ENCODE measurements at places on chromosomes 2 and 18.

- DNase-seq, result no peak
Measured at GRCh38 chr2:210635257-210635656, 78.9 kb downstream of the CPS1 start.

DNA sequence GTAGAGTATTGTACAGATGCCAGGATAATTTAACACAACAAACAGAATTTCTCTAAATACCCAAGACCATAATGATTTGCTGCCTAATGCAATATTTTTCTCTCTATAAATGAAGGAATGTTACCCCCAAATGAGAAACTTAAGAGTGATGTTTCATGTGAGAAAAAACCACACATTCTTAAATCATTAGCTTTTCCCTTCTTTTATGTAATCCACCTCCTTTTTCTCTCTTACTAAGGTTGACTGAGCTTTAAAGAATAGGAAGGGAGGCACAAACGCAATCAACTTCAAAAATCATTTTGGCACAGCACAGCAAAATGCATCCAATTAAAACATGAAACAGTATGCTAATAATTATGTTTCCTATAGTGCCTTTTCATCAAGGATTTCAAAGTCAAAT lies 698.1 kb upstream of the CDH2 start:
- DNase-seq, result no peak

GRCh38 chr2:217204358-217204757 lies 344.5 kb upstream of the TNP1 start:
- no peak for DNase-seq

GRCh38 chr2:214201892-214202291 lies 209.0 kb upstream of the VWC2L start:
- DNase-seq, result no peak

DNA sequence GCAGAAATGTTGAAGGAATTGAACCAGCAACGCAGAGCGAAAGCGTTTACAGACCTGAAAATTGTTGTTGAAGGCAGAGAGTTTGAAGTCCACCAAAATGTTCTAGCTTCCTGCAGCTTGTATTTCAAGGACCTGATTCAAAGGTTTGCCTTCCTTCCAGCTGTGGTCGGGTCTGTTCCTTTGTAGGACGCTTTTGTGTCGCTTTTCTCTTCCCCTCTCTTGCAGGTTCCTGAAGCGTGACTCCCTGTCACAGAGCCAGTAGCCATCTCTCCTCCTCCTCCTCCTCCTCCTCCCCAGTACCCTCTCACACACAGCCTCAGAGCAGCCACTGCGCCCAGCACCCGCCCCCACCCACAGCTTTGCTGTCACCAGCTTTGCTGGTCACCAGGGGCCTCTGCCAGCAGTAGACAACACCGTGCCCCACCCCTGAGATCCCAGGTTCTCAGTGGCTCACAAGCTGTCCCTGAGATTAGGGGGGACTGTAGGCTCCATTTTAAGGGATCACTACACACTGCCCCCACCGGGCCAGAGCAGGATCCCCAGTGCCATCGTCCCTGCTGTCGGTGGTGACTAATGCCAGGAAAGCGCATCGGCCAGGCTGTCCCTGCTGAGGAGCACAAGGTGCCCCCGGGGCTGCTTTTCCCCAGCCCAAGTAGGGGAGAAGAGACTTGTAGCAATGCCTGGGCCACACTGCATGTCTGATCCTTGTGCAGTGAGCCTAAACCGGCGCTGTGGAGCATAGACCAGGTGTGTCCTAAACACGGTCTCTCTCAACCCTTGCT lies 242.3 kb downstream of the ATAD2B start:
- DNase-seq, result no peak

DNA sequence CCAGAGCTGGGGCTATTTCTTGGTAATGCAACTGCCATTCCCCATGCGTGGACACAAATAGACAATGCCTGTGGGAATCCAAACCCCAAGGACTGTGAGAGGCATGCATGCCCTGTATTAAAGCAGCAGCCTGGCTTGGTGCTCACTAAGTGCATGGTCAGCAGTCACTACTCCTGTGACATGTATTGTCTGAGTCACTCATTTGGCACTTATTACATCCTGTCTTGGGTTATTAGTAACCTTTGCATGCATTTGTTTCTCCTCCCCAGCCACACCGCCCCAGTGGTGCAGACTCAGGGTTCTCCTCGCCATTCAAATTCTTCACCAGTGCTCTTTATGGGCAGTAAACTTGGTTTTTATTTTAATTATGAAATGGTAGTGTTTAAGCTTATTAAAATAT lies 30.2 kb downstream of the PRKCE start:
- no peak for DNase-seq

- DNase-seq, result no peak
Measured at GRCh38 chr2:204860274-204860673, 315.0 kb downstream of the PARD3B start.

DNA sequence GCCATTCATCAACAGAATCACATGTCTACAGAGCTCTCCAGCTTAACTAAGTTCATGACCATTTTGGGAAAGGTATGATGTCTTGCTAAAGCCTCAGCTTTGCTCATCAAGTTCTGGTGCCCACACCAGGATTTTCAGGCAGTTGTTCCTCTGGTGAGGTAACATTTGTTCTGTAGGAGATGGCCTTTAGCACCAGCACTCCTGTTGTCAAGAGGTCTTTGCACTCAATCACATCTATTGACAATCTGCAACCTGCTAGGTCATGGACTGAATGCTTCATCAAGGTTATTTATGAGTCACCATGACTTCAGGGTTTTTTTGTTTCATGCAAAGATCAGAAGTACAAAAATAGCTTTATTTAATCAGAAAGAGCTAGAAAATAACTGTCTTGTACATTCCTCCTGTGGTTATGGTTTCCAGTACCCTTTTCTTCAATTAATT lies 36.6 kb upstream of the VIT start:
- DNase-seq, result no peak

- DNase-seq, result no peak
Measured at GRCh38 chr2:38421274-38422056, 44.4 kb upstream of the ATL2 start.

- no peak for DNase-seq
Measured at GRCh38 chr2:148643421-148643820, 1.1 kb upstream of the EPC2 start.

DNA sequence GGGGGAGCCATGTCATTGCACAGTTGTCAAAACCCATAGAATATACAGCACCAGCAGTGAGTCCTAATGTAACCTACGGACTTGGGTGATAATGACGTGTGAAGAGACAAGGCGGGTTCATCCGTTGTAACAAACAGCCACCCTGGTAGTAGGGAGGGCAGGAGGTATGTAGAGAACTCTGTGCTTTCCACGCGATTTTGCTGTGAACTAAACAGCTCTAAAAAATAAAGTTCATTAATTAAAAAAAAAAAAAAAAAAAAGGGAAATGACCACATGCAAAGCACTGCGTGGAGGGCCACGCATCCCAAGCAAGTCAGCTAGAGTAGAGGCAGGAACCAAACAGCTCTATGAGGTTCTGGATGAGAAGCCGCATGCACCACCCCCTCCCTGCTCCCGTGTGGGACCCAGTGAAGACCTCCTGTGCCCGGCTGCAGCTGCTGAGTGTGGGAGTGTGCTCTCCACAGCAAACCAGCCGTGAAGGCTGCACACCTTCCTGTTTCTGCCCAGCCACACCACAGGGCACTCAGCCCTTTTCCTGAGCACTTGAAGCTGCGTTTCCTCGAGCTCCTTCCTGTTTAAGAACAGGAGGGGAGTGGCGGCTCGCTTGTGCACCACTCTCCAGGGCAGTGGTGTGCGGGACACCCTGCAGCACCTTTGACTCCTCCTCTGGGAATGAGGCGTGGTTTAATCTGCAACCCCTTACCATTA lies 65.6 kb downstream of the ODC1 start:
- no peak for DNase-seq

- DNase-seq, result no peak
Measured at GRCh38 chr18:67194886-67195285, 321.6 kb downstream of the DSEL start.

- DNase-seq, result no peak
Measured at GRCh38 chr2:193868132-193868531, 1673.4 kb upstream of the TMEFF2 start.

DNA sequence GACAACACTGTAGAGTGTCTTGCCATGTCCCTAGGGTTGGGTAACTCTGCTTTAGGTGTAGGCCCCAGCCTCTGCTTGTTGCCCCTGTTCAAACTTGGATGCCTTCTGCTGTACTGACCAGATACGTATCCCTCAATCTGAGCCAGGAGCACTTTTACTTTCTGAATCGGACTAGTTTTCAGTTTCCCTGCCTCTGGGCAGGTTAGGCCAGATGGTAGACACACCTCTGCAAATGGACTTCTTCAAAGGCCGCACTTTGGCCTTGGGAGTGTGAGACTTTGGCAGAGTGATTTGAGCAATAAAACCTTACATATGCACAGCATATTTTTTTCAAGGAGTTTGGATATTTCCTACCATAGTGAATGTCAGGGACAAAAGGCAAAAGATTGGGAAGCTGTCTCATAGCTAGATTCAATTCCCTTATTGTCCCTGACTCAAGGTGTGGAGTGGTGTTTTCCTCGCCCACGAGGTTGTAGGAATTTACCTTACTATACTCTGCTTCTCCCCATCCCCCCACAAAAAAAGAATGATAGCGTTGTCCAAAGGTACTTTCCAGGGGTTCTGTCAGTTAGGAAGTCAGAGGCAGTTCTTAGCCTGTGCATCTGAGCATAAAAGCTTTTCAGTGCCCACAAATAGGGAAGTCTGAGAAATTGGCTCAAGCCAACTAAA lies 15.3 kb upstream of the PARD3B start:
- DNase-seq, result no peak

GRCh38 chr2:148451046-148451445 lies 193.5 kb upstream of the EPC2 start:
- DNase-seq, result no peak

DNA sequence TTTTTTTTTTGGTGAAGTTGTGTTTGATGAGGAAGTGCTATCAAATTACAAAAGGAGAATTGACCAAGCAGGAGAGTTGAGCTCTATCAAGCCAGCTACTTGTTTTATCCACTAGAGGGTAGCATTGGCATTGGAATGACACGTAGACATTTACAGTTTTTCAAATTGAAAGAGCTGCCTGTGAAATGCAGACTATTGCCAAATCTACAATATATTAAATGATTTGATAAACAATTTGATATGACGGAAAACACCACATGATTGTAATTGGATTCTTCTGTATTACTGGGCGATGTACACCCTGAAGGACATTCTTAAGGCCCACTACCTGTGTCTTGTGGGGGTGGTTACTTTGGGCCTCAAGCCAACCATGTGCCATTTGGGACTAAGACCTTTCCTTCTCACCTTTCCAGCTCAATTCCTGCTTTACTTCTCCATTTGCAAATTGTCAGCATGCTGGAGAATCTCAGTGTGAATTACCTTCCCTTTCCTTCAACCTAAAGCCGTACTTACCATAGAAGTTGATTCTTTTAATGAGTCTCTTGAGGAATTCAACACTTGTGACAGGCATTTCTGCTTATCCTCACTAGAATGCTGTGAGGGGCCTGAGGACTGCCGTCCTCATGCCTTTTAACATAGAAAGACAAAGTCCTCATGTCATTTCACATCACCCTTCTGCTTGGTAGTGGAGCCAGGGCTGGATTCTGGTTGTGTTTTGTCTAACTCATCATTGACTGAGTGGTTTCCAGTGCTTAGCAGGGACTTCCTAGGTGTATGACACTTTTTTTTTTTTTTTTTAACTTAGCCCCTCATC lies 134.8 kb upstream of the THUMPD2 start:
- no peak for DNase-seq

GRCh38 chr2:191266201-191266600 lies 21.0 kb downstream of the MYO1B start:
- DNase-seq, result no peak

DNA sequence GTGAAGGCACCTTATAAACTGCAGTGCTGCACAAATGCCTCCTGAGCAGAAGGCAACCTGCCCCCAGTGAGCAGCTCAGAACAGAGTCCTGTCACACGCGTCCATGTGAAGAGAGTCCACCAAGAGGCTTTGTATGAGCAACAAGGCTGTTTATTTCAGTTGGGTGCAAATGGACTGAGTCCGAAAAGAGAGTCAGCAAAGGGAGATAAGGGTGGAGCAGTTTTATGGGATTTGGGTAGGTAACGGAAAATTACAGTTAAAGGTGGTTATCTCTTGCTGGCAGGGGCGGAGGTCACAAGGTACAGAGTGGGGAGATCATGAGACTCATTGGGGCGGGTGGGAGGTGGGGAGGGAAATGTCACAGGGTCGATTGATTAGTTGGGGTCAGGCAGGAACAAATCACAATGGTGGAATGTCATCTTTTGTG lies 53.4 kb upstream of the RALBP1 start:
- DNase-seq, result no peak

- no peak for DNase-seq
Measured at GRCh38 chr2:180472133-180472532, 465.0 kb upstream of the CWC22 start.

- DNase-seq, result no peak
Measured at GRCh38 chr2:55296393-55296792, 27.4 kb upstream of the MTIF2 start.

- DNase-seq, result no peak
Measured at GRCh38 chr18:63099091-63099840, 220.3 kb downstream of the BCL2 start.

GRCh38 chr2:235946590-235946989 lies 221.6 kb downstream of the GBX2 start:
- no peak for DNase-seq

DNA sequence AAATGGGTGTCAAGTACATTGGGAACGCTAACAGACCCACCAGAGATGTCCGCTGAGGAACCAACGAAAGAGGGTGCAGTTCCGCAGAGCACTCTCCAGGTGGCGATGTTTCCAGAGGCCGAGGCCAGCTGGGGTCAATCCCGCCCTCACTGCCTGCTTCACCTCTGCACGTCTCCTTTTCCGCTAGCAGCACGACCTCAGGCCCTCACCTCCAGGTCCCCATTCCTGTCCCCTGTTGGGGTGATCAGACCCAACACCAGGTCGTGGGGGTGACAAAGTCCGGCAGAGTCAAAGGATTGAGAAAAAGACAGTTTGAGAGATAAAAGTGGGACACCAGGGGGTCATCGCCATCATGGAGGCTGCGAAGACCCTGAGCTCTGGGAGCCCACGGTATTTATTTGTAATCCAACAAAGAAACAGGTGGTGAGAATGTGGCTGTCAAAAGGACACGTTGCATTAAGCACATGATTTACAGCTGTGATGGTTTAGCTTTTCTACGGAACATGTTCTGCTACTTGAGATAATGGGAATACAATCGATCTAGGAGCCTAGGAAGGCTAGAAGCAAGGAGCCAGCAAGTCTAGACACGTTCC lies 27.3 kb downstream of the ZAP70 start:
- DNase-seq, result no peak

- no peak for DNase-seq
Measured at GRCh38 chr2:227192491-227192890, 28.1 kb downstream of the COL4A3 start.

- DNase-seq, result no peak
Measured at GRCh38 chr2:235105821-235106359, 154.1 kb downstream of the SH3BP4 start.

GRCh38 chr2:43270930-43271615 lies 44.7 kb upstream of the ZFP36L2 start:
- no peak for DNase-seq
